HTR-8/SVneo (cell line): ENCODE measurements at places on chromosomes 11 and 22.

DNA sequence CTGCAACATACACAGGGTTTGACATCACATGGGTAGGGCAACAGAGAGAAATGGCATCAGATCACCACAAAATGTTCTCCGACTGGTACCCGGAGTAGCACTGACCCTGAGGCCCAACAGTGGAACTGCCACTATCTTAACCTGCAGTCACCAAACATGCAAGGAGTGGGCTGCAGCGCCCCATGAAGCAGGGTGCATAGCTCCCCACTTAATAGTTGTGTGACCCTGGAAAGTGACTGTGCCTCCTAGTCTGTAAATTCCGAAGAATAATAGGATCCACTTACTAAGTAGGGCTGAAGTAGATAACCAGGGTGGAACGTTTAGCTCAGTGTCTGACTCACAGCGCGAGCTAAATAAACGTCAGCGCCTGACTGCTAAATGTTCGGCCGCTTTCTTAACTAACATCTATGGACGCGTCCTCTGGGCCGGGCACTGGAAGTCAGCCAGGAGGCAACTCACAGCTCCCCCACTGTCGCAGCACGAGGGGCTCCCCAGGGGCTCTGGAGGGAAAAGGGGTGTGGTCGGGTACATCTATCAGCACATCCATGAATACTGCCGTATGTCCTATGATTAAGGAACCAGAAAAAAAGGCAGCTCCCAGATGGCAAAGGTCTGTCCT, 777 bp downstream of the LTO1 start:
- peak; percentile 25 for DNase-seq

GRCh38 chr11:64990222-64990923, 6.4 kb downstream of the BATF2 start:
- DNase-seq, result no peak

DNA sequence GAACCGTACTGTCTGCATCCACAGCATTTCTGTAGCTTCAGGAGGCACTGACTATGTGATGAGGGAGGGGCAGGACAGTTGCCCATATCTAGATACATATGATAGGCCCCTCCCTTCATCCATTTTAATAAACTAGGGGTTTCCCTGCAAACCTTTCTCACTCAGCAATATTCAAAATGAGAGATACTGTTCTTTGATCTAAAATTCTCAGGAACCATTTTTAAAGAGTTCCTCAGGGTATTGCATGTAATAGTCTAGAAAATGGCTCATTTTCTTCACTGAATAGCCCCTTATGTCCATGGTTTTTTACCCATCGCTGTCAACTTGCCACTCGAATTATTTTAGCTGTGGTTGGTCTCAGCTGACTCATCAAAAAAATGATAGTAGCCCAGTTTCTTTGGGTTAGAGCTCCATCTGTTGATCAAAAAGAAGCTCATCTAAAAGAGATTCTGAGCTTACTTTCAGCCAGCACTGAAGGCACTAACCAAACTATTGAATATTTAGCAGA, 37.0 kb upstream of the DNAJB7 start:
- DNase-seq, result peak; percentile 61

DNA sequence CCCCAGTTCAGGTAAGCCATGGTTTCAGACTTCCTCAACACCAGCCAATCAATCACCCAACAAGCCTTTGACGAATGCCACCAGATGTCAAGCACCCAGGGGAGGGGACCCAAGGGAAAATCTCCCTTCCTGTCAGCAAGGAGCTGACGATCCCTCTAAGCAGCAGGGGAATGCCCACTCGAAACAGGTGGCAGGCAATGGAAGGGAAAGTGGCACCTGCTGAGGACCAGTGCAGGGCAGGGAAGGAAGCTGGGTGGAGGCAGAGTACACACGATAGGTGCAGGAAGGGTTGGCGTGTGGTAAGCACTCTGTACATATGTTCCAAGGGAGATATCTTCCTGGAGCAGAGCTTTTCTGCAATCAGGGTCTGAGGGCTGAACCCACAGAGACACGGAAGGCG, 11.7 kb upstream of the CREB3L1 start:
- DNase-seq, result no peak

- no peak for DNase-seq
Observed at GRCh38 chr22:46574993-46575910, 37.8 kb upstream of the CELSR1 start.

DNA sequence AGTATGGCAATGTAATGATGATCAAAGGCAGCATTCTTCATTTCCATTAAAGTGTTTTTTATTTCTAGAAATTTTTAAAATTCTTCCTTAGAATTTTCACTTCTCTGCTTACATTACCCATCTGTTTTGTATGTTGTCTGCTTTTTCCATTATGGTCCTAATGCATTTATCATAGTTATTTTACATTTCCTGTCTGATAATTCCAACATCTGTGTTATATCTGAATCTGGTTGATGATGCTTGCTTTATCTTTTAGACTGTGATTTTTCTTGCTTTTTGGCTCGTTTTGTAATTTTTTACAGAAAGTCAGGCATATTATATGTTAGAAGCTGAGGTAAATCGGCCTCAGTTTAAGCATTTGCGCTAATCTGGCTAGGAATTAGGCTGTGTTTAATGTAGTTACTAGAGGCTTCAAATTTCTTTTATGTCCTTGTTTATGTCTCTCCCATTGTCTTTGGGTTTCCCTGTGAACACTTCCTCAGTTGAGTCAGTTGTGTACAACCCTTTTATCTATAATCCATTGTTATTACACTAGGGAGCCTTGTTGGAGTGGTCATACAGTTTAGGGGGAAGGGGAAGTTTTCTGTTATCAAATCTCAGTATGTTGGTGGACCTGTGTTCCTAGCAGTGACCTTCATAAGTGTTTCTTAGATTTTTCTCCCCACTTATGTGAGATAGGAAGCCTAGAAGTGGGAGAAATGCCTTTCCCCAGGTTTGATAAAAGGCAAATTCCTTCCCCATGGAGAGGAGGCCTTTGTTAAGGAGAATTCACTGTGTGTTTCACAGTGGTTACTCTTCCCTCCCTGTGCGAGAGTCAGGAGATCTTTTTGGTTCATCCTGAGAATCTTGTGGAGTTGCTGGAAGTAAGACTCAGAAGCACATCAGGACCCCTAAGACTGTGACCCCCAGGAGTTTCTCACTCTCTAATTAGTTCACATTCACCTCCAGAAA, 437.5 kb downstream of the INSC start:
- DNase-seq, result no peak

DNA sequence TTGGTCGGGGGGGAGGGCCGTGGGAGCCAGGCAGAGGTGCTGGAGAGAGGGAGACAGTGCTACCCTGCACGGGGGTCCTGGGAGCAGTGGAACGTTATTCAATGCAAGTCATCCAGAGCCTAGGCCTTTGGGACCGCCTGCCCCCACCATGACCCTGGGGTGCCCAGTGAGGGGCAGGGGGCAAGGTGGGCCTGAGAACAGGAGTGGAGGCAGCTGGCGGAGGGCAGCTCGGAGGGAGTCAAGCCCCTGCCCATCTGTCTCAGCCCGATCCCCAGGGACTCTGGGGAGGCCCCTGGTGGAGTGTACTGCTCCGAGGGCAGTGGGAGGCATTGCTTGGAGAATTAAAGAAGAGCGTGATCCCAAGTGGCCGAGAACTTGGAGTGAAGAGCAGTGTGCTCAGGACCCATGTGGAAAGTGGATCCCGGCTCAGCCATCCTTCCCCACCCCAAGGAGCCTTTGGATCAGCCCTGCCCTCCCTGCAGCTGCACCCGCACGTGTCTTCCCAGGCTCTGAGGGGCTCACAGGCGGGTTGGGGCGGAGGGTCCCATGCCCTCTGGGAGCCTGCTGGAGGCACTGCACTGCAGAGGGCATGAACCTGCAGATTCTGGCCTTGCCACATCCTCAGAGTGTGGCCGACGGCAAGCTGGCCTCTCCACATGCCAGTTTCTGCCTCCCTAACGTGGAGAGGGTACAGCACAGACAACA, 34.0 kb upstream of the SMIM38 start:
- no peak for DNase-seq

DNA sequence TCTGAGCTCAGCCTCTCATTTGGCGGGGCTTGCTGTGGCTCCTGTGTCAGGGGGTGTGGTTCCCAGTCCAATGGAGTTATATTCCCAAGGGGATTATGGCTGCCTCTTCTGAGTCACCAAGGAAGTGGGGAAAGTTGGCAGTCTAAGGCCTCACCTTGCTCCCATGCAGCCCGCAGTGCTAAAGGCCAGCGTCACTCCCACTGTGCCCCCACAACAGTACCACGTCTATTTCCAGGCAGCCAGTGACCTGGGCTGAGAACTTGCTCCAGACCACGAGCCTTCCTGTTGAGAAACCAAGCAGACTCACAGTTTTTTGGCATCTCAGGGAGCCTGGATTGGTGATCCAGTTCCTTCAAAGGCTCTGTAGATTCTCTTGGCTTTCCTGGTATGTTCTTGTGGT, 45.6 kb downstream of the OR2AT4 start:
- no peak for DNase-seq

DNA sequence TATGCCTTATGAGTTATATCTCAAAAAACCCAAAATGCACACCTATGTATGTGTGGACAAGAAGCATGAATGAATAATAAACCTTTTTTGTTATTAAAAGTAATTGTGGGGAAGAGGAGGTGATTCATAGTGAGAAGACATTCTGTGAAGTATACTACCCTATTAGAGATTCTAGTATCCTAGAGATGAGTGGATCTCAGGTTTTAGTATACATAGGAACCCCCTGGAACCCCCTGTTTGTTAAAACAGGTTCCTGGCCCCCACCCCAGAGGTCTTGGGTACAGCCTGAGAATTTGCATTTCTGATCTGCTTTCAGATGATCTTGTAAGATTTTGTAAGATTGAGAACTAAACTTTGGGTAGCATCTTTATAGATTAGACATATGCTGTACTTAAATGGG, 17.5 kb downstream of the NUCB2 start:
- no peak for DNase-seq

DNA sequence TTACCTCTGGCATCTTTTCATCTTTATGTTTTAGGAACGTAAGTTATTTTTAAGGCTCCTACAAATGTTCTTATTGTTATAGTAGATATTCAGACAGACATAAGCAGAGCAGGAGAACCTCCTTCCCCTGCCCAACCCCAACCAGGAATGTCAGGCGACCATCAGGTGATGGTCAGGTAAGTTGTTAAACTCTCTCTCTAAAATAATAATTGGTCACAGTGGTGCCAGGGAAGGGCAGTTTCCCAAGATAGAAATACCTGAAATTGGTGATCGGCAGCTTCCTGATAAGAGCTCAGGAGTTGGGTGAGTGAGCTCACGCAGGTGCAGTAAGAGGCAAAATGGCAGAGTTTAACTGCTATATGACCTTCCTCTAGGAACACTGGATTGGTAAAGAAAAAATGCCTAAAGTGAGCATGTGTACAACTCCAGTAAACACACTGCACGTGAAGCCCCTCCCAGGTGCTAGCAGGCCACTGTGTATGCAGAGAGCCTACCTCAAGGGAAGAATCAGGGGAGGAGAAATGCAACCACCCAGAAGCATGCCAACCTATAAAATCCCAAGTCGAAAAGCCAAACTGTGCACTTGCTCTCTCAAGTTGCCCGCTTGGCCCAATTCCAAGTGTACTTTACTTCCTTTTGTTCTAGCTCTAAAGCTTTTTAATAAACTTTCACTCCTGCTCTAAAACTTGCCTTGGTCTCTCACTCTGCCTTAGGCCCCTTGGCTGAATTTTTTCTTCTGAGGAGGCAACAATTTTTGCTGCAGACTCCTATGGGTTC, 273.9 kb downstream of the SBF2 start:
- no peak for DNase-seq

GRCh38 chr11:106917973-106918372, 100.3 kb downstream of the GUCY1A2 start:
- peak; percentile 2 for DNase-seq
